A172 (cell line): ENCODE measurements at places on chromosomes 5 and 9.

DNA sequence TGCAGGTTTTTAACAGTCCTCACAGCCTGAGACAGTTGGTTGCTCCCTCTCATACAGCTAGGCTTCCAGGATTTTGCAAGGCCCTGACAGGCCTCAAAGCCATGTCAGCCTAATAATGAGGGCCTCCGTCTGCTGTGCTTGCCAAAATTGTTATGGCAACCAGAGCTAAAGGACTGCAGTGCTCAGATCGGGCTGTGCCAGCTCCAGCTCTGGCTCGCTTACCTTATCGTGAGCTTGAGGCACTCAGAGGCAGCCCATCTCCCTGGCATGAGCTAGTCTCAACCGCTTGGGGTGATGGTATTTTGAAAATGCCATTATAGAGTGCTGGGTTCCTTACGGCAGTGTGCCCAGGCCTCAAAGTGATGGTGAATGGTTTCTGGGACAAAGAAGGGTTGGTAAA, 8.4 kb downstream of the MTAP start:
- DNase-seq = no peak

DNA sequence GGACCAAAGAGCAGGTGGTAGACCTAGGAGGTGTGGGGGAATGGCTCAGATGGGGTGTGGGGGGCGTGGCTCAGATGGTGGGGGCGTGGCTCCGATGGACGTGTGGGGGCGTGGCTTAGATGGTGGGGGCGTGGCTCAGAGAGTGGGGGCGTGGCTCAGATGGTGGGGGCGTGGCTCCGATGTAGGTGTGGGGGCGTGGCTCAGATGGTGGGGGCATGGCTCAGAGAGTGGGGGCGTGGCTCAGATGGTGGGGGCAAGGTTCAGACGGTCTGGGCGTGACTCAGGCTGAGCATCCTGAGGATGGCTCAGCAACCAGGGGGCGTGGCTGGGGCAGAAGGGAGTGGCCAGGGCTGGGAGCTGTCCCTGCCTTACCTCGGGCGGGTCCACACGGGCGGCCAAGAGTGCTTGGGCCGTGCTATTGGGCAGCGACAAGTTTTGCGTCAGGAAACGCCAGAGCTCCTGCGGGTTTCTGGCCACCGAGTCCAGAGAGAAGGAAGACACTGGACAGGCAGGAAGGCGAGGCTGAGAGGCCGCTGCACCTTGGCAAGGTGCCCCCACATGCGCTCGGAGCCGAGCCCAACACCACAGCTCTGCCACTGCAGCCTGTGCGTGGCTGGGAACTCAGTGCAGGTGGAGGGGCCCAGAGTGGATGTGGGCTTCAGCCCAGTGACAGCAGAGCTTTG, 5.9 kb downstream of the ABCA2 start:
- peak; percentile 95 for DNase-seq

- no peak for DNase-seq
Observed at GRCh38 chr5:139468421-139468931, 2.3 kb upstream of the SMIM33 start.

GRCh38 chr5:124961521-124961920, 215.1 kb upstream of the ZNF608 start:
- no peak for DNase-seq

GRCh38 chr5:135977375-135977928, 22.7 kb upstream of the LECT2 start:
- no peak for DNase-seq

GRCh38 chr5:34790069-34790468, 48.9 kb upstream of the TTC23L start:
- no peak for DNase-seq

DNA sequence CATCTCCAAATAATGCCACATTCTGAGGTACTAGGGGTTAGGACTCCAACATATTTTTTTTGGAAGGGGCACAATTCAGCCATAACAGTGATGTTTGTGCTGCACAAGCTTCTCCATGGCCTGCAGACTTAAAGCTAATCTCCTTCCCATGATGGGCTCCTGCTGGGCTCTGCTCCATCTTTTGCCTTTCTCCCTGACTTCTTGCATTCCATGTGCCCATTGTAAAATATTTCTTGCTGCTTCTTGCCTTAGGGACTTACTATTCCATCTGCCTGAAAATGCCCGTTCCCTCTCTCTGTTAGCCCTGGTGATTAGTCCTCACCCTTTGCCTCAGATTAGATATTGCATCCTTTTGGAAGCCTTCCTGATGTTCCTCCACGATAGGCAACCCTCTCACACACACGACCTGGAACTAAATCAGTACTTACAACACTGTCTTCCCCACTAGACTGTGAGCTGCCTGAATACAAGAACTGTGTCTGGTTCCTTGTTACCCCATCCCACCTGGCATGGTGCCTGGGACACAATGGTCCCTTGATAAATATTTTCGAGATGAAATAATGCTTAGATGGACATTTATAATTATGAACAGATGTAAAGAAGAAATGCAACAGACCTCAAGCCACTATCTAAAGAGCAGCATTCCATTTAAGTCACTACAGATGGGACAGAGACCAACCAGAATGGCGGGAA, 33.5 kb downstream of the OR1J1 start:
- DNase-seq = no peak

- peak; percentile 97 for DNase-seq
Observed at GRCh38 chr5:78594610-78595457, 53.7 kb downstream of the LHFPL2 start.
